ENCODE measurements at places on chromosomes 11 and 22.

DNA sequence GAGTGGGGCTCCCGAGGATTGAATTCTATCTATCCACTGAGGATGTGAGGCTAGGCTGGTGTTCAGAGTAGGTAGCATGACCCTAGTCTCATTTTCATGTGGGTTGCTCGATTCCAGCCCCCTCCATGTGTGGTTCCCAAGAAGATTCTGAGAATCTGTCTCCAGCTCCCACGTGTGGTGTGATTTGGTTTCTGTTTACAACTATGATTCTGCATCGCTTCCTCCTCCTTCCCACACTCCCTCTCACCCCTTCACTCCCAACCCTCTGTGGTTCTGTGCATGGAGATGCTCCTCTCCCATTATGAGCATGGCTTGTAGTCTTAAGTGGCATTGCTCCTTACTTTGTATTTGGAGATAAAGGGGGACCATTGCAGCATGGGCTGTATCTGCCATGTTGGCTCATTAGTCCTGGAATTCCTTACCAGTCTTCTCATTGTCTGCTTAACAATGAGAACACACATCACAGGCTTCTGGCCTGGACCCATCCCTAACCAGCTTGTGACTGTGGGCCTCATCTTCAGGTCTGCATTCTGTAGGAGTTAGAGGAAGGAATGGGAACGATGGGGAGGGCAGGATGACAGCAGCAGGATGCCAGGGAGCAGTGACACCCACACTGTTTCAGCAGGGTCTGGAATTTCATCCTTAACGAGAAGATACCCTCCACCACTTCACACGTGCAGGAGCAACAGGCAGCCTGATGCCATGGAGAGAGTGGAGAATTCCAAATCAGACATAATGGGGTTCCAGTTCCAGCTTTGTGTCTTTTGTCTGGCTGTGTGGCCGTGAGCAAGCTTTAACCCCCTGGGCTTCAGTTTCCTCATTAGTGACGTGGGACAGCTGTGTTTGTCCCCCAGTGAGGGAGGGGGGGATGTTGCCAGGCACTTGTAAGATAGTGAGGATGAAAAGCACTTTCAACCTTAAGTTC is 86.0 kb downstream of the CCDC81 start:
- DNase-seq, result no peak

- no peak for DNase-seq
These were observed 43.9 kb upstream of the FAT3 start for GRCh38 chr11:92180664-92181251.

- no peak for DNase-seq
These were observed 936.6 kb downstream of the OPCML start for GRCh38 chr11:132595711-132596134.

DNA sequence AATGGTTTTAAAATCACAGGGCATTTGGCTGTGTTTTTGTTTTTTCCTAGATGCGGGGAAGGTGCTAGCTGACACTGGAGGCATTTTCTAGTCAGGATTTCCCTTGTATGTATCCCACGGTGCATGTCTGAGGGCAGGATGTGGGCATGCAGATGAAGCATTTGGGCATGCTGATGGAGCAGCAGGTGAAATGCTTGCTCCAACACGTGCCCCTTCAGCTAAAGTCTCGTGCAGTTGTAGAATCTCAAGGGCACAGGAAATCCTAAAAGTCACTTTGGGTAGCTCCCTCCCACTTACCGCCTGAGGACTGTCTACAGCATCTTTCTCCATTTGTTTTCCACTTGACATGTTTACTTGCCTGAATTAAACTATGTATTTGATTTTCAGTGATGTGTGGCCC is 429.4 kb upstream of the B3GAT1 start:
- no peak for DNase-seq

DNA sequence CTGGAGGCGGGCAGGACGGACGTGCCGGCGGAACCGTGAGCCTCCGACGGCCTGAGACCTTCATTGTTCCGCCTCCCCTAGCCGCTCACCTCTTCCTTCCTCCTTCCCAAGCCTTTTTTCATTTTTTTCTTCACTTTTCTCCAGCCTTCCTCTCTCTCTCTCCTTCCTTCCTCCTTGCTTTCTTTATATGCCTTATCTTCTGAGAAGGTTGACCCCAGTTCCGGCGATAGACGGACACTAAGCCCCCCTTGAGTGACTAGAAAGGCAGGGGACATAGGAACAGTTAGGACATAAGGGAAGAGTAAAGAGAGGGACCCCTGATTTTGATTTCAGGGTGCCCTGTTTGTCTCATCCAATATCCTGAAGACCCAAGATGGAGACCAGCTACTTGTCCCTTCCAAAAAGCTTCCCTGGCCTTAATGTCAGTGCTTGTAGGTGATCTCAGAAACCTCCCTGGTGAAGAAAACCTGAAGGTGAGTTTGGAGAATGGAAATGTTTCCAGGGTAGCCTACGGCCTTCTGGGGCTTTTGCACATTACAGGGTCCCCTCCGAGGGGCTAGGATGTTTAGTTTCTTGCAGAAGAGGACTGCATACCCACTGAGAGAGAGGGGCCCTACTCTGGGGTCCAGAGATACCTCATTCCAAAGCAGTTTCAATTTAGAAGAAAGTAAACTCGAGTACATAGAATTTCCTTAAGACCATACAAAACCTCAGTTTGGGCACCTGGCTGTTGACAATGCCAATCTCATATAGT is 3.5 kb downstream of the ADM start:
- DNase-seq, result no peak
